ENCODE measurements at places on chromosomes 5 and 9. TPM values are rescaled to one million over a fixed set of nuclear protein-coding genes. Genes with fewer than 3 reads are reported as not detected.

DNA sequence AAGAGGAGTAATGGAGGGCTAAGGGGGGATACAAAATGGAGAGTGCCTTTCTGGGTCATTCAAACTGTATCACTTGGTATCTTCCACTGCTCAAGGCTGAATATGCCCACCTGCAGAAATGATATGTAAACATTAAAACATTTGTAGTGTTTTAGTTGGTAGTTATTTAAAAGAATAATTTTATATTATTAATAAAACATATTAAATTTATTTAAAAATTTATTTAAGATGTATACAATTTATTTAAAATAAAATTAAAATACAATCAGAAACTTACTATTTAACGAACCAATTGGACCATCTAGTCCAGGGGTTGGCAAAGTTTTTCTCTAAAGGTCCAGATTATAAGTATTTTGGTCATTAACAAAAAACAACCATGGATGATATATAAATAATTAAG, 308.5 kb downstream of the PLK2 start:
- no peak overlapping the region for H3K27ac ChIP-seq
- H3K4me3 ChIP-seq: no peak overlapping the region
- no peaks in the 10 kb centered on the region for H3K27me3 ChIP-seq
- no peaks in the 10 kb centered on the region for H3K36me3 ChIP-seq
- H3K4me1 ChIP-seq: no peaks in the 10 kb centered on the region

- H3K36me3 ChIP-seq: no peaks in the 10 kb centered on the region
- H3K4me1 ChIP-seq: no peaks in the 10 kb centered on the region
- no peak for DNase-seq
- H3K27ac ChIP-seq: no peak overlapping the region
- H3K27me3 ChIP-seq: peaks cover 22% of the 10 kb centered on the region
Observed at GRCh38 chr9:92938025-92938424, 9.3 kb upstream of the FGD3 start.

DNA sequence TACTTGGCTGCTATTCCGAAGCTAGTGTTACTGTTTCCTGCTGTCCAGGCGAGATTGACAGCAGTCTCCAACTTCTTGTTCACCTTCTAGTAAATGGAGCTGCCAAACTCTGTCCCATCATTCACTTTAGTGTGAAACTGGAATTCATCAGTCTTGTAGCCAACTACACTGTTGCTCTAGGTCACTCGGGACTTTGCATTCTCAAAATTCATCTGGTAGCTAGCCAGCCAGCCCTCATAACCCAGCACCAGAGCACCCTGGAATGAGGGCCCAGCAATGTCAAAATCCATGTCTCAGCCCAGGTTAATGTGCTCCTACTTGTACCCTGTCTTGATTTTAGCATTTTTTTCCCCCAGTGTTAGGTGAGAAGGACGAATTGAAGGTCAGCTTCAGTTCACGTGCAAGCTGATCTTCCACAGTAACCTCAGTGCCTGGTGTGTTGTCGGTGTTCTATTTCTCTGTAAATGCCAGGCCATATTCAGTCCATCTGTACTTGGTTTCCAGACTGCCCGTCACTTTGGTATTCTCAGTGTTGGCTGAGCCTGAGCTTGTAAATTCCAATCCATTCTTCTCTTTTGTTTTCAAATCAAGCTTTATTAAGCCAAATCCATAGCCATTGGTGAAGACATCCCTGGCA, 28.9 kb downstream of the ZNF169 start:
- H3K36me3 ChIP-seq: no peaks in the 10 kb centered on the region
- H3K27me3 ChIP-seq: no peaks in the 10 kb centered on the region
- no peak overlapping the region for H3K27ac ChIP-seq
- no peak for DNase-seq

DNA sequence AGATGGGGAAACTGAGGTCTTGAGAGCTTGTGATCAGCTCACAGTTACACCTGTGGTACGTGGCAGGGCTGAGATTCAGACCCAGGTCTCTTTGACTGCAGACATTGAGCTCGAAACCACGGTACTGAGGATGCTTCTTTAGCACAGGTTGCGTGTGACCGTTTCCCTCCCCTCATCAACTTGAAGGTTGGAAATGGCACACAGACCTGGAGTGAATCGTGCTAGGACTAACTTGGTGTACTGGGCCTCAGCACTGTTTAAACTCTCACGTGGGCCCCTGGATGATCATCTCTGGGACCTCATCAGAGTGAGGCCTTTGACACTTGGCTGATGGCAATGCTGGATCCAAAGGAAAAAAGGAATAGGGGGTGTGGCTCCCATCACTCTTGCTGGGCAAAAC, 106.0 kb downstream of the MVB12B start:
- DNase-seq: no peak
- no peaks in the 10 kb centered on the region for H3K27me3 ChIP-seq
- H3K4me3 ChIP-seq: no peak overlapping the region
- no peaks in the 10 kb centered on the region for H3K4me1 ChIP-seq

The MSMP gene
- total RNA-seq: not detected

DNA sequence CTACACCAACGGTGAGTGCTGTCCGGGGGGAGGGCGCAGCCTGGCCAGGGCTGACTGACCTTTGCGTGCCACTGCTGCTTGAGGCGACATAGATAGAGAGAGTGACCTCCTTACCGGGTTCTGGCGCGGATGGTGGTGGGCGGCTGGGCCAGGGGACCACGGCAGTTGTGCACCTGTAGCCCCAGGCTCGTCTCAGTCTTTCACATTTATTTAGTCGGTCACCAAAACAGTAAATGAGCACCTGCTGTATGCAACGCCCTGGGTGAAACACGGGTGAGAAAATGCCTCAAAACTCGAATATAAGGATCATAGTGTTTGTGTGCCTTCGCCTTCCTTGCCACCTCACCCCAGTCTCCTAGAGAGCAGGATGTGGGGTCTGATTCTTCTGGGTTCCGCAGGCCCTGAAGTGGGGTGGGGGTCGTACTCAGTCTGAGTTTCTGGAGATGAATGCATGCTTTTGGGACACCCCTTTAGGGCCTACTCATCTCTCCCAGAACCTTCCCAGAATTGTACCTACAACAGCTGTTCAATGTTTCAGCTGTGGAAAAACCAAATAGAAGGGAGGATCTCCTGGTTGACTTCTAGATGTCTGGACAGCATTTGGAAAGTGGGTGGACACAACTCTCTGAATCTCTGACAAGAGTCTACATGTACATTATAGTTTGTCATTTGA, 714 bp downstream of the SEC24A start:
- H3K36me3 ChIP-seq: no peaks in the 10 kb centered on the region
- peak overlapping the region; percentile 97 for H3K27ac ChIP-seq
- H3K4me1 ChIP-seq: peaks cover 12% of the 10 kb centered on the region
- H3K27me3 ChIP-seq: no peaks in the 10 kb centered on the region
- no peak for DNase-seq
- peak overlapping the region; percentile 96 for H3K4me3 ChIP-seq

All from esophagus squamous epithelium (tissue), 5 donors.